ENCODE measurements at places on chromosomes 2 and 18.
A peak's percentile ranks its signal among the peaks of the same experiment; 100 is the strongest.

DNA sequence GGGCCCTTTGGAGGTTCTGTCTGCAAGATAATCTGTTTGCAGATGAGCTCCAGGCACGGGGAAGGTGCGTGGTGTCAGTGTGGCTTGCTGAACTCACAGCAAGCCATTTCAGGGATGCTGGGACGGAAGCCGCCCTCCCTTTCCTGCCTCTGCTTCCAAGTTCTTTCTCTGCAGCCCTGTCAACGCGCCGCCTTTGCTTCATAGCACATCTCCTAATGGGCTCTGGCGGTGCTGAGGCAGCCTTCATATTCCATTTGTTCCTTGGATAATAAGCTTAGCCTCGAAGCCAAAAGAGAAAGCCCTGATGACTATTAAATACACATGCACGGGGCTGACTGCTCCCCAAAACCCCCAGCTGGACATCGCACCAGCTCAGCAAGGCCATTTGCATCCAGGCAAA is 81.7 kb upstream of the TAF1B start:
- no peak for DNase-seq

DNA sequence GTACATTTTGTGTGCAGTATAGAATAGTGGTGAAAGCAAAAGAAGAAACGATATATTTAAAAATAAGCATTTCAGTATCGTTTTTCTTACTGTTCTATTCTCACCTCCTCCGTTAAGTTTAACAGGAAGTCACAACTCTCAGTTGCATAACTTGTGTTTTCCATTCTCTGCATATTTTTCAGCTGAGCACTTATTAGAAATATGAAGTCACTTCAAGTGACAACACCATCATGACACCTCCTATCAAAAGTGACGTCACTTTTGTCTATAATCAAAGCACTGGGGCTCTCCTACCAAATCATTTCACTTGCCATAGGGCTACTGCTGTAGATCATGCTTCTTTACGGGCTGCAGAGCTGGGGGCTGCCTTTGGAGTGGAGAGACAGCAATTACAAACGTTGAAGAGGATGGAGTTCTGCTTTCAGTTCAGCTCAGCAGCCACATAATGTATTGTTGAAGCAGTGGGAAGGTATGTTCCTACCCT is 36.3 kb downstream of the STAT4 start:
- no peak for DNase-seq

GRCh38 chr2:165701147-165701546 is 92.9 kb downstream of the GALNT3 start:
- DNase-seq, result no peak

- no peak for DNase-seq
Observed at GRCh38 chr2:23268467-23269263, 116.3 kb upstream of the KLHL29 start.

DNA sequence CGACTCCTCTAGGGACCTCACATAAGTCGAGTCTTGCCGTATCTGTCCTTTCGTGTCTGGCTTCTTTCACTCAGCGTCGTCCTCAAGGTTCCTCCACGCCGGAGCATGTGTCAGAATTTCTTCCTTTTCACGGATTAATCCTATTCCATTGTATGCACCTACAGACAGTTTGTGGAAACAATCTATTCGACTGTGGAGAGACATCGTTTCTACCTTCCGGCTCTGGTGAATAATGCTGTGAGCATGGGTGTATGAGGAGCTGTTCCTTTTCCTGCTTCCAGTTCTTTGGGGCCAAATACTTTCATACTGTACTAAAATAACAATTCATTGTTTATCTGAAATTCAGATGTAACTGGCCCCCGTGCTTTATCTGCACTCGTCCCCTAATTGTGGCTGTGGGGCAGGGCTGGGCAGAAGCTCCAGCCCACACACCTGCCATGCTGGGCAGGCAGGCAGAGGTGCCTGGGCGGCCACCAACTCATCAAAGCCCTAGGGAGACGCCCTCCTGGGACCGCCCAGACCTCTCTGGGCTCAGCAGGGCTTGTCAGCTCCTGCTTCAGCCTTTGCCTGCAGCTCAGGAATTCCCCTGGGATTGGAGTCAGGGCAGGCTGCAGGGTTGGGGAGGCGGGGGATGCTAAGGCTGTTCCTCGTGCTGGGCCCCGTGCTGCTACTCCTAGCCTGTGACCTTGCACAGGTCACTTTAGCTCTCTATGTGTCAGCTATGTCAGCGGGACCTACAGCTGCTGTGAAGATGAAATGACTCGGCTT is 14.5 kb downstream of the GPC1 start:
- peak; percentile 90 for DNase-seq

DNA sequence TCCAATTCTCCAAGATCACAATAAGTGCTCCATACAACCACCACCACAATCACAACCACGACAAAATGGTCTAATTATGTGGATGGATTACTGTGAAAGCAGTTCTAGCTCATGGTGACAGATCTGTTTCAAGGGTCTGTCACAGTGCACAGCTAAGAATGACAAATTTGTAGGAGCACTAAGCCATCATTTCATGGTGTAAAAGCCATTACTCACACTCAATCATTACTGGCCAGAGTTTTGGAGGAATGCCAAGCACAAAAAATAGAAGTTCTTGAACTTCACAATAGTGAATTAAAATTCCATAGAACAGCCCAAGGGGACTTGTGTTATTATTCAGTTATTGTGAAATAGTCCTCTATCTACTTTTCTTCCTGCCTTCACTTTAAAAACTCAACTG is 2.3 kb downstream of the CPS1 start:
- DNase-seq, result no peak

- DNase-seq, result no peak
Observed at GRCh38 chr2:235739704-235740415, 246.0 kb downstream of the AGAP1 start.

- no peak for DNase-seq
Observed at GRCh38 chr2:197308585-197308984, 2.0 kb downstream of the ANKRD44 start.

DNA sequence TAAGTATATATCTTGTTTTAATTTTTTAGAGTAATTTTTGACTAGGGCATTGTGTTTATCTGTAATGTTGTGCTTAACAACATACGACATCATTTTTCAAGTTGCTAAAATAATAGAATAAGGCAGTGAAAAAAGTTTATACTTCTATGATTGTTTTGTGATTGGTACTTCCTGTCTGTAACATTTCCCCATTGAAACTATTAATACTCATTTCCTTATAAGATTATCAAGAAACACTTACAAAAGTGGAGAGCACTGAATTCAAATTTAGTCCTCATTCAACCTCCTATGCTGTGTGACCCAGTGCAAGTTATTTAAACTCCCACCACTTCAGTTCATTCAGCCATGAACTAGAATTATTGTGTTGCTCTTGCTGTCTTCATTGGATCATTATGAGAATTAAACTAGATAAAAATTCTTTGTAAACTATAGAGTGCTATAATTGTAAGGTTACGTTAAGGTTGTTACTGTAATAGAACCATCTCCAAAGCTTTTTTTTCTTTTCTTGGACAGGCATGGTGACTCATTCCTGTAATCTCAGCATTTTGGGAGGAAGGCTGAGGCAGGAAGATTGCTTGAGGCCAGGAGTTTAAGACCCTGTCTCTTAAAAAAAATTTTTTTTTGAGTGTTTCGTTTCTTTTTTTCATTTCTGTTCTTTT is 2.8 kb downstream of the ETAA1 start:
- no peak for DNase-seq
